ENCODE measurements at places on chromosomes 7 and 10.
A peak's percentile ranks its signal among the peaks of the same experiment; 100 is the strongest.

DNA sequence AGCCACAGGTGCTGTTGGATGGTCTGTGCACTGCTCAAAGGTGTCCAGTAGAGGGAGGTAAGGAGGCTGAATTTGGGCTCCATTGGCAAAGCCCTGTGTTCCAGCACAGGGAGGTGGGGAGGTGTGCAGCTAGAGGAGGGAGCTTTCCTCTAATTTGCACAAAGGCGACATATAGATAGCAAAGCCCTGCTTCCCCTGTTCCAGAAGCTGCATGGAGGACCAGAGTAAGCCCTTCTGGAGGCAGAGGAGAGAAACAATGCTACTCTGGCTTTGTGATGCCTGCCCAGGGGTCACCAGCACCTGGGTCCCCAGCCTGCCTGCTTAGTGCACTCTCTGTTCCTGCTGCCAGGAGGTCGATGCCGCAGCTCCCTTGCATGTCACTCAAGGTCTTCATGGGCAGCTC is 3.4 kb upstream of the ARHGAP22 start:
- peak; percentile 74 for DNase-seq

GRCh38 chr10:6239213-6239991 is 36.7 kb downstream of the PFKFB3 start:
- no peak for DNase-seq

GRCh38 chr10:3231951-3232730 is 59.6 kb upstream of the PITRM1 start:
- DNase-seq: no peak

GRCh38 chr7:70712942-70713341 is 419.0 kb upstream of the GALNT17 start:
- no peak for DNase-seq

- DNase-seq: no peak
Observed at GRCh38 chr7:25803117-25803887, 348.7 kb upstream of the NFE2L3 start.

DNA sequence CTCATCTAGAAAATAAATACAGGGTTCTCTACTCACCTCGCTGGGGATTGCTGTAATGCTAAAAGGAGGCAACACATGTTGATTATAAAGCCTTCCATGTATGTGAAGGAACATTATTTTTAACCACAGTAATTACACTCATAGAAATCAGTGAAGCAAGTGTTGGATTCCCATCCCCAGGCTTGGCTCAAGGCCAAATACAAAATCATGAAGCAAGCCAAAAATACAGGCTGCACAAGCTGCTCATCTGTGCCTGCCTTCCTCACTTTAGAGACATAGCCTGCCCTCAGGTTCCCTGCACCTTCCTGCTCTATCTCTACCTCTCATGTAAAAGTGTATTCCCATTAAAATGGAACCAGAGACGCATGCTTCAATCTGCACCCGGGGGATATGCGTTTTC is 1077.1 kb upstream of the C7orf33 start:
- DNase-seq: no peak

- no peak for DNase-seq
Observed at GRCh38 chr10:102069071-102069470, 3.9 kb downstream of the HPS6 start.

DNA sequence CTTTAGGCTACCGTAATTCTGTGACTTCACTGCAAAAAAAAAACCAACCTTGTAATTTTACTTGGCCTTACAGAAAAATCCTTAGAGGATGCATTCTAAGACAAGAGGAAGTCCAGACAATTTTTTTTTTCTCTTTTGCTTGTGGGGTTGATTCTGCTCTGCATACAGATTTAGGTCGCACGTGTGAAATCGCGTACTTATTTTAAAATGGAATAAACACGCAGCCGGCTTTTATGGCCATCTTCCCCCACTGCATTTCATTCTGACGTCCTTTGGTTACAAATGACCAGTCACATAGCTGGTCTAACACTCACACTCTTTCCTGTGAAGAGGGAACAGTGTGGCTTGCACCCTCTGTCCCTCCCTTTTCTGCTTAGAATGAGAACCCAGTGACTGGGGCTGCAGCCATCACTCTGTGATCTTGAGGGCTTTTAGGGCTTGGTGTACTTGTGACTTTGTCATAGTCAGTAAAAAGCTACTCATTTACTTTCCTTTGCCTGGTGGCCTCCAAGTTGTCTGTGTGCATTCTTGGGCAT is 63.6 kb upstream of the CARD11 start:
- no peak for DNase-seq

DNA sequence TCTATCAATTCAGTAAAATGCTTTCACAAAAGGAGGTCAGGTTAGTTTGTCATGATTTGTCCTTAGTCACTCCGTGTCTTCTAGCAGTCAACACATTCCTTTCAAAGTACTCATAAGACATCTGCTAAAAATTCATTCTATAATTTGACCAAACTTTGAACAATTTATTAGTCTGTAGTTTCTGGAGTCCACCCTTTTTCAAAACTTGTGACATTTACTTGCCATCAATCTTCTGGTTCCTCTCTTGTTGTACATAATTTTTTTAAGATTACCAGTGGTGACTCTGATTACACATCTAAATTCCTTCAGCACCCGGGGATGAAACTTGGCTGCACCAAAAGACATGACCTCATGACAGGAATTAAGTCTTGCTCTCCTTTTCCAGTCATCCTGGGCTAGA is 130.1 kb downstream of the NEBL start:
- DNase-seq: no peak

GRCh38 chr7:133376514-133376913 is 123.6 kb downstream of the EXOC4 start:
- no peak for DNase-seq

- DNase-seq: no peak
Observed at GRCh38 chr10:50615658-50616057, 8.1 kb downstream of the SGMS1 start.

- DNase-seq: peak; percentile 44
Observed at GRCh38 chr10:103765981-103766380, 89.4 kb downstream of the SH3PXD2A start.

DNA sequence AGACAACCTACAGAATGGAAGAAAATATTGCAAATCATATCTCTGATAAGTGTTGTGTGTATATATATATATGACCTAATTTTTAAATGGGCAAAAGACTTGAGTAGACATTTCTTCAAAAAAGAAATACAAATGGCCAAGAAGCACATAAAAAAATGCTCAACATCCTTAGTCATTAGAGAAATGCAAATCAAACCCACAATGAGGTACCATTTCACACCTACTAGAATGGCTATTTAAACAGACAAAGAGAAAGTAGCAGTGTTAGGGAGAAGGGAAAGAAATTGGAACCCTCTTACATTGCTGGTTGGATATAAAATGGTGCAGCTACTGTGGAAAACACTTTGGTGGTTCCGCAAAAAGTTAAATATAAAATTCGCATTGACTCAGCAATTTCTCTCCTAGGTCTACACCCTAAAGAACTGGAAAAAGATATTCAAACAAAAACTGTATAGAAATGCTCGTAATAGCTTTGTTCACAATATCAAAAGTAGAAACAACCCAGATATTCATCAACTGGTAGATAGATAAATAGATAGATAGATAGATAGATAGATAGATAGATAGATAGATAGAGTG is 16.3 kb downstream of the ACSL5 start:
- no peak for DNase-seq

GRCh38 chr7:114140561-114140960 is 221.8 kb upstream of the PPP1R3A start:
- no peak for DNase-seq

DNA sequence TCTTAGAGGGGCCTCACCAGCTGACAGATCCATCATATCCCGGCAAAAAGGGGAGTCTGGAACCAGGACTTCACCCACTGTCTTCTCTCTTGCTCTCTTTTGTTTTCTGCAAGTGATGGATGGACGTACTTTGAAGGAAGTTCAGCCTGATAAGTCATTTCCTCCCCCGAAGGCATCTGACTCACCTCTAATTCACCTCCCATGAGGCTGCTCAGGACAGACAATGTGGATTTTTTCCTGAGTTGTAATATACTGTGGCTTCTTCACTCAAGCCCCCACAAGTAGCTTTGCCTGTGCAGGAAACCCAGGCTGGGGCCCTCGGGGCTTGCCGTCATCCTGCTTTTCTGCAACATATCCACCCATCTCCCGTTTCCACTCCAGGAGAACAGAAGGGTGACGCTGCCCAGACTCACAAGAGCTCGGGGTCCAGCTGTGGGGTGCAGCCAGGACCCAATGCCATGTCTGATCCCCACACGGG is 70.4 kb downstream of the ASB13 start:
- DNase-seq: no peak

DNA sequence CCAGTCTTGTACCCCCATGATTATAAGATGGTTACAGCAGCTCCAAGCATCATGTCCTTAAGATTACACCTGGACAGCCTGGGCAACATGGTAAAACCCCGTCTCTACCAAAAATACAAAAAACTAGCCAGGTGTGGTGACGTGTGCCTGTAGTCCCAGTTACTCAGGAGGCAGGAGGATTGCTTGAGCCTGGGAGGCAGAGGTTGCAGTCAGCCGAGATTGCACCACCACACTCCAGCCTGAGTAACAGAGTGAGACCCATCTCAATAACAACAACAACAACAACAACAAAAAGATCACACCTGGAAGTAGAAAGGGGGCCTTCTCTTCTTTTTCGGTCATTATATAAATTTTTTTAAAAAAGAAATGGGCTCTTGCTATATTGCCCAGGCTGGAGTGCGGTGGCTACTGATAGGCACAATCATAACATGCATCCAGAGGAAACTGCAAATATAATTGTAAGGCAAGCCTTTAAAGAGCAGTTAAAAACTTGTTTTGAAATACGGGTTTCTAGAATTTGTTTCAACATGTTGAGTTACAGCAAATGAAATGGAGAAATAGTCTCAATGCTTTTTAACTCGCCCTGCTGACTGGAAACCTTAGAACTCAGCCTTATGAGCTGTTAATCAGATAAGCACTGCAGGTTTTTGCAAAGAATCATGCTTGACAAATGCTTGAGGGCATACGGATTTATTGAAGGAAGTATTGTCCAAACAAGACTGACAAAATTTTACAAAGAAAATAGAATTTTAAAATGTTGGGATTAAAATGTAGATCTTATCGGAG is 4.7 kb upstream of the ENTPD7 start:
- DNase-seq: no peak

All from B cell (primary cell).